ENCODE measurements at places on chromosomes 4 and X.

GRCh38 chr4:114758066-114758465 is 159.5 kb downstream of the UGT8 start:
- DNase-seq: no peak

- DNase-seq: peak; percentile 31
Measured at GRCh38 chrX:48003367-48003757, 427 bp downstream of the ZNF182 start.

DNA sequence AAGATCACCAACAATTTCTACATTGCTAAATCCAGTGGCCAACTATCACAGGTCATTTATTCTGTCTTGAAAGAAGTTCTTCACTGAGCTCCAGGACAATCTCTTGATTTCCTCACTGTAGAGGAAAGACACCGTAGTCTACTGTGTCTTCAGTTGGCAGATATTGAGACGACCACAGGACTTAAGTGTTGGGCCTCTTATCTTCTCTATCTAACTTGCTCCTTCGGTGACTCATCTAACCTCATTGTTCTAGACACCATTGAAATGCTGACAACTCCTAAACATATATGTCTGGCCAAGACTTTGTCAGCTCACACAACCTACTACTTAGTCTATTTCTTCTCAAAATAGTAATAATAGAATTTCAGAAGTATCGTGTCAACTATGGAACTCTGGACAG is 425.8 kb downstream of the ARAP2 start:
- DNase-seq: no peak

DNA sequence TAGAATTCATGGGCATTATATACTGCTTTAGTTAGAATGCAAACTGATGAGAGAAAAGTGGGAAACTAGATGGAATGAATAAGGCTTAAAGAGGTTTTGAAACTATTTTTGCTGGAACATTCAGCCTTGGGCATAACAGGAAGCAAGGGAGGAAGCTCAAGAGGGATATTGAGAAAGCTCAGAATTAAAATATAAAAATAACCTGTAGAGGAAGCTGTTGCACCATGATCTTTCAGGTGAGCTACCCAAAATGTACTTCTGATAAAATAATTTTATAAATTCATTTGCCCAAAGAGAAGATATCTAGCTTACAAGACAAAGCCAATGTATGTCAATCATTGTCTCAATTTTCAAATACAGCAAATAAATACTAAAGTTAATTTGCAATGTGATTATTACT is 11.3 kb downstream of the GC start:
- DNase-seq: peak; percentile 27

DNA sequence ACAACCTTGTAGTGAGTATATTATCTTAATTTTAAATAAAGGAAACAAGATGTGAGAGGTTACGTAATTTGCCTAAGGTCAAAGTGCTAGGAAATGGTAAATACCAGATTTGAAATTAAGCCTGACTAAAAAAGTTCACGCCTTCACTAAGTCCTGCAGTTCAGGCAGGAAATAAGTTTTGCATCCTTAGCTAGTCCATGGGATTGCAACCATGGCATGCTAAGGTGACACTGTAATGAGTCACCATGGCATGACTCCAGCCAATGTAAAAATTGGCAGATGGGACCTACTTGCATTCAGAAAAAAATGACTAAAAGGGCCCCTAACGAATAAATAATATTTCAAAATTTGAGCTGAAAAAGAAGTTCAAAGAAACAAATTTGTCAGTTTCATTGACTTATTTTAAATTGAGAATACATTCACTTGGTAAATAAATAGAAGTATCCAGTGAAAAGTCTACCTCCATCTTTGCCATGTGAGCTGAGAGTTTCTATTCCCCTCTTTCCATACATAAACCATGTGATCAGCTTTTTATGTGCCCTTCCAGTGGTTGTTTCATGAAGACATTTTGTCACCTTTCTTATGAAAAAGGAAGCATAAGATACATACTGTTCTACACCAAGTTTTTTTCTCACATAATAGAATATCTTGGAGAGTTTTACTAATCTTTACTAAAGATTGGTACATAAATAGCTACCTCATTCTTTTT is 72.4 kb downstream of the ANKRD50 start:
- DNase-seq: peak; percentile 50

DNA sequence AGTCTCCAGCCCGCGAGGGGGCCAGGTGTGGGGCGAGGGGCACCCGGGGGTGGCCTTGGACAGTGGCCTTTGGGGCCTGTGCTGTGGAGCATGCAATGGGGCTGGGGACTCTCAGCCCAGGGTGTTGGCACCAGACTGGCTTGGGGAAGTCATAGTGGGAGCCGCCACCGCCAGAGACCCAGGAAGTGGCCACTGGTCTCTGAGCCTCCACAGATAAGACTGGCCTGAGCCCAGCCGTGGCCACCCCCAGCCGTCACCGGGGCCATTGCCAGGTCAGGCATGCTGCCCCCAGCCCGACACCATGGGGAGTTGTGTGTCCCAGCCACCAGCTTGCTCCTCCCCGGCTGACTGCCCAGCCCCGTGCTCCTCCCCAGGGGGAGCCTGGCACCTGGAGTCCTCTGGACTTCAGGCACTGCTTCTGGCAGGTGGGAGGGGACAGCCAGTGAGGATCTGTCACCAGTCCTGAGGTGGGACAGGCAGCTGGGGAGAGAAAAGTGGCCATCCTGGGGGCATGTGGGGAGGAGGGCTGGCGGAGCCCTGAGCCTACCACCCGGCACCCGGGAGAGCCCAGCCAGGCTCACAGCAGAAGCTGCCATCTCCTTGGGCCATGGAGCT is 32.5 kb downstream of the TACC3 start:
- DNase-seq: no peak

DNA sequence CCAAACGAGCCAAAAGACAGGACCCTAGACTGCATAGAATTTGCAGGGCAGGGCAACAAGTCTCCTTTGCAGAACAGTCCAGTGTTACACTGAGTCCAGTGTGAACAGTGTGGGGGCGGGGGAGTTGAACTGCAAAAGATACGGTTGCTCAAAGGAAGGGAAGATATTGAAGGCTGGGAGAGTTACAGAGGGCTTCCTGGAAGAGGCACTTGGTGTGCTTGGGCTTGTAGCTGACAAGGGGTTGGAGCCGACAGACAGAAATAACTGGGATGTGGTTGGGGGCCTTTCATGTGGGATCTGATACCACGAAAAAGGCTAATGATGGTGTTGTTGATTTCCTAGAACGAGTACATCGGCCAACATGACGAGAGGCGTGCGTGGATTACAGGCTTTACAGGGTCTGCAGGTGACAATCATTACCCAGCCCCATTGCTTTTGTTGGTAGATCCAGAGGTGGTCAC is 6.1 kb downstream of the XPNPEP2 start:
- DNase-seq: no peak

GRCh38 chrX:36422368-36422767 is 502.8 kb downstream of the CFAP47 start:
- no peak for DNase-seq

- no peak for DNase-seq
Measured at GRCh38 chr4:52987392-52988056, 125.4 kb downstream of the RASL11B start.

GRCh38 chr4:77600521-77601451 is 4.8 kb upstream of the CXCL13 start:
- DNase-seq: peak; percentile 60

- peak; percentile 73 for DNase-seq
Measured at GRCh38 chrX:49079489-49080428, at the start of gene WDR45. WDR45 (minus strand) TSS chrX:49079887; CDS start chrX:49078095, 1,792 bp downstream.

DNA sequence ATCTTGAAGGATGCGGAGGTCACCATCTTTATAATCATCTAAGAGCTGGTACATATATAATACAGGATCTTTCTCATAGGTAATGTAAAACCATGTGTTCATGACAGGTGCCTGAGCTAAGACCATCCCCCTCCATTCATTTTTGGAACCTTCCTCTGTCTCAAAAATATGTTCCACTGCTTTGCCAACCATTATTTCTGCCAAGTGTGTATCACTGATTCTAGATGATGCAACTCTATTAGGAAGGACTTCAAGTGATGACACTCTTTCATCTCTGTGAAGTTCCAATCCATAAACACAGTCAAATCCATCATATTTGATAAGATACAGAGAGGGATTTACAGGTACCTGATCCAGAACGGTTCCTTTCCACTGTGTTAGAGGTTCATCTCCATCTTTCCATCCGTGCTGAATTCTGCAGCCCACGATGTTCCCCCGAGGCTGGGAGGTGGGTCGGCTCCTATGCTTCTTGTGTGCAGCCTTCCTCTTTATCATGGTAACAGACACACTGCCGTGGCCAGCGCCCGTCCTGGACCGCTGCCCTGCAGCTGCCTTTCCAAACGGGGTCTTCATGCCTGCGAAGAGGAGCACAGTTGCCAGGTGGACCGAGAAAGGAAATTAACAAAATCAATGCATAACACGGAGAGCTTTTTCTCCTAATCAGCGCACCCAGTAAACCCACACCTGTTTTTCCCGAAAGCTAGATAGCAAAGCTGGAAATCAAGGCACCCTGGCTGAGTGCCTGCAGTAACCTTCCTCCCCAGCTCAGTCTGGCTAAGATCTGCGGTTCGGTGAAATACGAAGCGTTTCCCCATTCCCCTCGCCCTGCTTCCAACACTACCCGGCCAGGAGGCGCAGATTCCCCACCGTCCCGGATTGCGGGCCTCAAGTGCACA is 718 bp downstream of the SPIN3 start:
- no peak for DNase-seq

DNA sequence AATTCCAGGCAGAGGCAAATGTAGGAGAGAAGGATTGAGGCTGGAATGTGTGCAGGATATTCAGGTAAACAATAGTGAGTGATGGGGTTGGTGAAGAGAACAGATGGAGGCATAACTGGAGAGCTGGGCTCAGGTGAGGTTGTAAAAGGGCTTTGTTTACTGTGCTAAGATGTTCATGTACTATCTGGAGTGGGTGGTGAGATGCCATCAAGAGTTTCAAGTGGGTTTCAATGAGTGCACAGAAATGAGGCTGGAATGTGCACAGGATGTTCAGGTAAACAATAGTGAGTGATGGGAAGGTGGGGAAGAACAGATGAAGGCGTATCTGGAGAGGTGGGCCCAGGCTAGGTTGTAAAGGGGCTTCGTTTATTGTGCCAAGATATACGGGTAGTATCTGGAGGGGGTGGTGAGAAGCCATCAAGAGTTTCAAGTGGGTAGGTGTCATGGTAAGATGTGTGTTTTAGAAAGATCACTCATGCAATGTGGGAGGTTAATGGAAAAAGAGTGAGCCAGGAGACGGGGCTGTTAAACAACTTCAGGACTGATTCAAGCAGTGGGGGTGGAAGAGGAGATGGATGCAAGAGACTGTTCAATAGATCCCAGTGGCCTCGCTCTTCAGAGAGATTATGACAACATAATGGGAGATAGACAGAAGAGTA is 25.4 kb upstream of the NMU start:
- no peak for DNase-seq

DNA sequence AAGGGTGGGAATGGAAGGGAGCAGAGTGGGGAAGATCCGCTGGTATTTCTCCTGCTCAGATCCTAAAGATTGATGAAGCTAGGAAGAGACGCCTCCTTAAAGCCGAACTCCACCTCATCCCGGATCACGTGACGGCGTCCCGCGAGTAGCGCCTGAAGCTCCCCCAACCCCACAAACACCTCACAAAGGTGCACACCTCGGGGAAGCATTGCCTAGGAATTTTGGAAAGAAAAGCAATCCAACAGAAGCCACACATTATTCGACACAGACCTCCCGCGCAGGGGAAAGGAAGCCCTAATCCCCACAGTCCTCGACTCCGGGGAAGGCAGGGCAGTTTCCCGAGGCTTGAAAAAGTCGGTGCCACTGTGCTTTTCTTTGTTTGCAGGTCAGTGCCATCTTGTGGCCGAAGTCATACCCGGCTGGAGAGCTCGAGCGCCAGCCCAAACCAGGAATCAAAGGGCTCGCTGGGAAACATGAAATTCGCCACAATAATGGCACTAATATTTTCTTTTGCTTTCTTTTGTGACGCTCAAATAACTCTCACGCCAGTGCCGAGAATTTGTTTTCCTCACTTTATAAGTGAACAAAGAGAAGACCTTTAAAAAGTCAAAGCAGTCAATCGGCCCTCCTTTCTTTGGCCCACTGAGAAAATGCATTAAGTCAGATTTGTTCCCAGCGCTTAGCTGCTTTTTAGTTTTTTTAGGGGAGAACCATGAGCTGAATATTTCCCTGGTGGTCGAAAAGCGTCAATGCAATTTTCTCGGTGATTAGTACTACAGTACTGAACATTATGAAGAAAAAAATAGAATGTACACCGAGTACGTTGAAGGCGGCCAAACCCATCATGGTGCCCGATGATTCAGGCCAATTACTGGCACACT is at the start of gene NPY1R:
NPY1R (minus strand) TSS at position 71 of the 881 bp plus-strand sequence. CDS start 6,042 bp downstream, outside the sequence.
- peak; percentile 92 for DNase-seq

DNA sequence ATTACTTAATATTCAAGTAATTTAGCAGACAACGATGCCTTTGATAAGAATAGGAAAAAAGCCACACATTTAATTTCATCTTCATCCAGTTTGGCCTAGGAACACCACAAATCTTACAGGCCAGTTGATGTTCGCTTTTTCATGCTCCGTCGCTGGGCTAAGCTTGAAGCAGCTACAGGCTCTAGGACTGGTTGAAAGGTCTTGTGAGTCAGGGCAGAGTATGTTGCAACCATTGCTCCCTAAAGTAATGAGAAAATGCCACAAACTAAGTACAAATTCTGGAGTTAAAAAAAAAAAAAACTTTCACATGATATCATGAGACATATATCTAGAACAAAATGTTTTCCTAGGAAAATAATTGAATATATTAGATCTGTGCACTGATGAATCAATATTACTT is 123.8 kb downstream of the RPS6KA6 start:
- DNase-seq: no peak

- no peak for DNase-seq
Measured at GRCh38 chr4:23999714-24000469, 110.0 kb upstream of the PPARGC1A start.

DNA sequence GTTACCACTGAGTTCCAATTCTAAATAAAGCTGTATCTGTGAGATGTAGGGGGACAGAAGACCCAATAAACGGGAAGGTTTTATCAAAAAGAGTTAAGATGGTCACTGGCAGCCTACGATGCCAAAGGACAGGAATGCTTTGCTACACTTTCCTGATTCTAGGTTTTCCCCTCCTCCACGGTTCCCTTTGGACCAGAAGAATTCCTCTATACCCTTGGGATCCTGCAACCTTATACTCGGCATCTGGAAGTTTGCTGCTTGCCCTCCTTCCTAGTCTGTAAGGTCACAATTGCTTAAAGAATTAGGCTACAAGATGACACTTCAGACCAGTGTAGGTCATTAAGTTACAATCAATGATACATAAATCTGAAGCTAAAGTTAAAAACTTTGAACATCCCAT is 64.3 kb downstream of the SCML2 start:
- no peak for DNase-seq

DNA sequence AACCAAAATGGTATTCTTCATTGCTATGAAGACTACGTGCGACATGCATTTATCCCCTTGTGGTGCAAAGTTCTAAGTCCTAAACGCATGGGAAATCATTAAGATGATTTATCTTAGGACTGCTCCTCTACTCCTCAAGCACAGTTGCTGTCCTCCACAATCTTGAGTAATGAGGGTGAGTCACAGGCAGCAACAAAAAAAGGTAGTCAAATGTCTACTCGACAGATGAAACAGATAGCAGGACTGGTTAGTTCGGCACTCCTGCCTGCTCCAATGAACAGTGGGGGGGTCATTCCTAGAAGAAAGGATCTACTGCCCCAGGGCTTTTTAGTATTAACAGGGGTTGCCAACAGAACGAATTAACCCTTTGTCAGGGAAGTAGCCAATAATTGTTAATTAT is 233.7 kb upstream of the FGF13 start:
- no peak for DNase-seq
